ENCODE measurements at places on chromosomes 13 and 19.

DNA sequence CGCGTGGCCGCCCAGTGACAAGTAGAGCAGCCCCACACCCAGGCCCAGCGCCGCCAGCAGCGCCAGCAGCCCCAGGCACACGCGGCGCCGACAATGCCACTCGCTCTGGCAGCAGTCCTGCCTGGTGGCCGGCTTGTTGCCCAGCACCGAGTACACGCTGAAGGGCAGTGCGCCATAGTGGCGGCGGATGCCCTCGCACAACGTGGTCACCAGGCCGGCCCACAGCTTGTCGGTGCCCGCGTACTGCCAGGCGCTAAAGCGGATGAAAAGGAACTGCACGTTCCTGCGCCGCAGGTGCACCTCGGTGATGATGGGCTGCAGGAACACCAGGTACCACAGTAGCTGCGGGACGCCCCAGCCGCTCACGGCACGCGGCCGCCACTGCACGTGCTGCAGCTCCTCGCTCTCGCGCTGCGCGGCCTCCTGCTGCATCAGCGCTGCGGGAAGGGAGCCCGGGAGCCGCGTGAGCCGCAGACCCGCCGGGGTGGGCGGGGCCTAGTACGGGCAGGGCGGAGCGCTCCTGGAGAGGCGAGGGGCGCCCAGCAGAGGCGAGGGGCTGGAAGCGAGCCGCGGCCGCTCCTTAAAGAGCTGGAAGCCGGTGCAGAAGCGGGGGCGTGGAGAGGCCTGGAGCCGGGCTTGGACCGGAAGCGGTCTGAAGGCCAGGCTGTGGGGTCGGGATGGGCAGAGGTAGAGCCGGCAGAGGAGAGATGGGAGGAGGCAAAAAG lies 7.3 kb downstream of the NKPD1 start:
- DNase-seq, result no peak

GRCh38 chr19:4970558-4971423 lies 1.9 kb downstream of the KDM4B start:
- DNase-seq, result no peak

DNA sequence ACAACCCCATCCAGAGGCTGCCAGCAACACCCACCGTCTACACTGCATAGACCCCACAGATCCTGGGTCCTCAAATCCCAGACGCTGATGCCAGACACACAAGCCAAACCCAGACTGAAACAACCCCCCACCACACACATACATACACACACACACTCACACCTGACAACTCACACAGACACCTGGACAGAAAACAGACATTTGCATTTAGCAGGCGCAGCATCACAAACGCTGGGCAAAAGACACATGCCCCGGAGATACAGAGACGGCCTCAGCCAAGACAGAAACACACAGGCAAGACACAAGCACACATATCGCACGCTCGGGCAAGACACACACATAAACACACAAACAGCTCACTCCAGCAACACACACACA lies 1.3 kb downstream of the BBC3 start:
- DNase-seq, result no peak

GRCh38 chr19:42397263-42398166 lies 7.4 kb upstream of the CNFN start:
- no peak for DNase-seq

DNA sequence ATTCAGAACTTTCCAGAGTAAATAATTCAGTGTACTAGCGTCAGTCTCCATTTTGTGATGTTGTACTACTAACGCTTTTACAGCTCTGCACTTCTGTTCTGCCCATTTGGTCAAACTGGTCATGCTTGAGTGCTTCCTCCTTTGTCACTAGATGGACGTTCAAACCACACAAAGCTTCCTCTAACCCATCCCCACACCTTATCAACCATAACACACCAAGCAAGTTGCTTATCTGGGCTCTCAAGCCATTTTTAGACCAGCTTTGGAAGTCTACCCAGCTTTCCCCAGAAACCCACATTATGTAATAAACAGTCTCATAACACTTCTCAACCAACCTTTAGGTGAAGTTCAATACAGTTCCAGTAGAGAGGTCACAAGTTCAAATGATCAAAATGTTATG lies 2.3 kb upstream of the ZNF347 start:
- DNase-seq, result no peak

Measured in breast epithelium (tissue), 4 donors.